ENCODE measurements at places on chromosomes 6 and 20.

- DNase-seq = no peak
Measured at GRCh38 chr6:88650029-88650619, 313.3 kb downstream of the RNGTT start.

- peak; percentile 36 for DNase-seq
Measured at GRCh38 chr6:113654396-113654795, 202.7 kb upstream of the MARCKS start.

GRCh38 chr6:151154418-151154817 lies 85.3 kb upstream of the AKAP12 start:
- no peak for DNase-seq

DNA sequence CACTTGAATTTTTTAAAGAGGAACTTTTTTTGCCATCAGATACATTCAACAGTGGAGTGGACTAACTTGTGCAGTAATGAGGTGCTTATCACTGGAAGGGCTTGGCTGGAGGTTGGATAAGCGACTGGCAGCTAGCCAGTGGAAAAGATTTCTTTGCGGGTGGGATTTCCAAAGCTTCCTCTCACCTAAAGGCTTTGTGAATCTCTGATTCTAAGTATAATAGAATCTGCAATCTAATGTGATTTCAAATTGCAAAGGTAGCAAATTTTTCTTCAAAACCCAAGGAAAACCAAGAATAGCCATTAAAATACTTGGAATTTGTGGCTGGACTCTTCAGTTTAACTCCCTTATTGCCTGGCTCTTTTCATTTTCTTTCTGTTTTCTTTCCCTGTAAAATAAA lies 460.4 kb upstream of the MARCKS start:
- DNase-seq = no peak

- DNase-seq = no peak
Measured at GRCh38 chr6:29499704-29500103, 11.9 kb upstream of the MAS1L start.

DNA sequence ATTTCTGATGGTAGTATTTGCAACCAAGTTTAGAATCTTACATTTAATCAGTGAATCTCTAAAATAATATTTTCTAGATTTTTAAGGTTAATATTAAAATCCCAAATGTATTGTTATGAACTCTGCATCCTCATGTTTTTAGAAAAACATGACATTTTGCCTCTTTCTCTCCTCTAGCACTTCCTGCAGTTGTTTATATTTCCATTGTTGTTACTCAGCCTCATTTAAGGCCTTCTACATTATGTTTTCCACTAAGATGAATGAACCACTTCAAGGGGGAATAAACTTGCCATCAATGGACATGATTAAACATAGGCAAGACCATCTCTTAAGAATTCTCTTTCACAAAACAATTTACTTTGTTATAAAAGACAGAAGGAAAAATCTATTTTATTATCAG lies 333.5 kb upstream of the IRAK1BP1 start:
- no peak for DNase-seq

- DNase-seq = no peak
Measured at GRCh38 chr6:158653577-158654354, 3.9 kb downstream of the SYTL3 start.

- no peak for DNase-seq
Measured at GRCh38 chr6:26200918-26201721, 113.9 kb downstream of the HFE start.

- DNase-seq = no peak
Measured at GRCh38 chr6:137019476-137020272, 25.1 kb downstream of the IL20RA start.

GRCh38 chr20:8196096-8196495 lies 64.0 kb downstream of the PLCB1 start:
- DNase-seq = no peak

GRCh38 chr20:5596401-5597193 lies 153.6 kb upstream of the SHLD1 start:
- no peak for DNase-seq

- DNase-seq = no peak
Measured at GRCh38 chr6:82419859-82420258, 56.2 kb downstream of the TPBG start.

- DNase-seq = no peak
Measured at GRCh38 chr6:116349216-116349615, 21.5 kb upstream of the DSE start.

- no peak for DNase-seq
Measured at GRCh38 chr6:42318480-42318879, 100.8 kb upstream of the MRPS10 start.

DNA sequence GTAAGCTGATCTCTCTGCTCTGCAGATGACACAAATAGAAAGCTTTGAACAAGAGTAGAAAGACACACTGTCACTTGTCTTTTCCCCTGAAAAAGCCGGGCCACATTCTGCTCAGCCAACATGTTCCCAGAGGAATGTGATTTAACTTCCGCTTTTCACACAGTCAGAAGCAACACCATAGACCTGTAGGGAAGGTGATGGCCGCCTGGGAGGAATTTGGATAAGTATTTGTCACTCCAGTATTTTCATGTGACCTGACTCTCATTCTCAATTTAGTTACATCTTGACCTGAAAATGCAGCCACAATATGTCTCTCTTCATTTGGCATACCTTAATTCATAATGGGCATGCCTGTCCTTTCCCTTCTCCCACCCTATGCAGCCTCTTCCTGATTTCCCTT lies 2.0 kb upstream of the GRM1 start:
- no peak for DNase-seq

- DNase-seq = no peak
Measured at GRCh38 chr20:57025666-57026224, 240.7 kb downstream of the BMP7 start.

DNA sequence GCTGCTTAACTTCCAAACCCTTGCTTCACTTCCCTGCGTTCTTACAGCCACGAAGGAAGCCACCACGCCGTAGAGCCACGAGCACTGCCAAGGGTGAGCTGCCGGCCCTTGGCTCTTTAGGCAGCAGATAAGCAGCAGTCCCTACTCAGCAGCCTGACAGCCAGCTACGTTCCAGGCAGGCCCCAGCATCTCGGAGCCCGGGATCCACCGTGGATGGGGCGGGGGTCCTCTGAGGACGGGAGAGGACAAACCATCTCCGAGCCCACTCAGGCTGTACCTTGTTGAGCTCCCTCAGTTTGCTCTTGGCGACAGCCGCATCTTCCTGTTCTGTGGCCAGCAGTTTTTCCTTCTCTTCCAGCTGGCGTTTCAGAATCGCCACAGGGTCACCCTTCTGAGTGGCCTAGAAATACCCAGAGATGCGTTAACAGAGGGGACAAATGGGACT lies 40.5 kb downstream of the RRBP1 start:
- DNase-seq = no peak

DNA sequence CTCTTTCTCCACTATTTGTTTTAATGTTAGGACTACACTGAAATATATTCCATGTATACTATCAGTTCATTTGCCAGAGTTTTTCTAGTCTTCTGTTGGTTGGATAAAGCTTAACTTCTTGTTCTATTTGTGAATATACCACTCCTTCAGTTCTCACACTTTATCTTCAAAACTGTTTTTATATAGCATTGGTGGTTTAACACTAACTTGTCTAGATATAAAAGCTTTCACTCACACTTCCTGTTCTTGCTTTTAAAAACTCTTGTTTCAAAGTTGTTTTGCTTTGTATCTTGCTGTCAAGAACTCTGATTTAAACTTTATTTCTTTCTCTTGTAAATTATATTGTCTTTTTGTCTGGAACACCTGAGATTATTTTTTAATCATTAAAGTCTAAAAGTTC lies 226.8 kb upstream of the TENT5A start:
- no peak for DNase-seq

- DNase-seq = no peak
Measured at GRCh38 chr6:132495604-132496079, 17.3 kb downstream of the STX7 start.

DNA sequence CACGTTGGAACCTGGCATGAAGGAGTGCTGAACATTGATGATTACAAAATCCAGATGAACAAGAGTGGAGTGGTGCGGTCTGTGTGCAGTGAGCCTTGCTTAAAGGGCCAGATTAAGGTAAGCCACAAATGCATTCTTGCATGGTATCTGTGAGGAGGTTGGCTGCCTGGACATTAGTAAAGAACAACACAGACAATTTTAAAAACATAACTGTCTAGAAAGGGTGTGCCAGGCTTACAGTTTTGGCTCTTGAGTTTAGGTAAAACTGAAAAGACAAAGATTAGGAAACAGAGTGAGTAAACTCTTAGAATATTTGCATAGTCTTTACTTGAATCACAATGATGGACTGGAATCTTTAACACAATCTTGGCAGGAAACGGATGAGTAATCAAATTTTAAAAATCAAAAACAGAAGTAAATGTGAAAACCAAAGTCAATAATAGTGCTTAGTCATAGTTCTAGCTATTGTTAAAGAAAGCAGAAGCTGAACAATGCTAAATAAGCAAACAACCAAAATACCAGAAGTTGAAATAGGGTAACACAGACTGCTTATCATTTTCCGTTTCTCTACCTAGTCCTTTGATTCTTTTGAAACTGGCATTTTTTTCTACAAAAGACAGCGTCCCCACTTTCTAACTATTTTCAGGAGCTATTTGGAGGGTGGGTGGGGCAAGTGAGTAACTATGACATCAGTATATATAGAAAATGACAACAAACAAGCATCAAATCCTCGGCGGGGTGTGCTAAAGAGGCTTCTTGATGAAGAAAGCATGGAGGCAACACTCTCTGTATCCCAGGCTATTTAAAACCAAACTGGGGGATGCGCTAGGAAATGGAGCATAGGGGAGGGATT lies 185.8 kb upstream of the RAB32 start:
- DNase-seq = no peak

DNA sequence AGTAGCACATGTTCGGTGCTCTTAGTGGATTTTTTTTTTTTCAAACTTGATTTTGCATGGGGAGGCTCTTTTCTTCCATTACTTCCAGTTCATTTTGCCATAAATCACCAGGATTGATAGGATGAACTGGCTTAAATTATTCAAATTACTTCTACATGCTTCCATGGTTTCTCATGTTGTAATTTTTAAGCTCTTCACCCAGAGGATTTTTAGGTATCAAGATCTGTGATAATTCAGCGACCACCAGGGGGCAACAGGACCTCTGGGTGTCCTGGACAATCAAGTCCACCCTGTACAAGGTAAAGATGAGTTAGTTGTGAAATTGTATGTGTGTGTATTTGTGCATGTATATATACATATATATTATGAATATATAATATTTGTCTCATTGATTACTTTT lies 4.2 kb upstream of the EPHA7 start:
- peak; percentile 7 for DNase-seq

DNA sequence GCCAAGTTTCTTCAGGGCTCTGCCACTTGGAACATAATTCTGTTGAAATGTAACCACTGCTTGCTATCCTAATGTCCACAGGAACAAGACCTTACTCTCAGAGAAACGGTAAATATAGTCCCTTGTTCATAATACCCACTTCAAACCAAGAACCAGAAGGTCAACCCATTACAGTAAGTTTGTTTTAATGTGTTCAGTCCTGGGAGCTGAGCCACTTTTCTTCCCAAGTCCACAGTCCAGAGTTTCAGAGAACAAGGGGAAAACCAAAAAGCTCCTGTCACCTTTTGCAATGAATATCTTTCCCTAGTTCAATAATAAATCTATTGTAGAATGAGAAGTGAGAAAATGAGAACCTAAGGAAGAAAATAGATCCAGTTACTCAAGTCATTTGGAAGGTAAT lies 431.9 kb upstream of the MANEA start:
- DNase-seq = no peak

DNA sequence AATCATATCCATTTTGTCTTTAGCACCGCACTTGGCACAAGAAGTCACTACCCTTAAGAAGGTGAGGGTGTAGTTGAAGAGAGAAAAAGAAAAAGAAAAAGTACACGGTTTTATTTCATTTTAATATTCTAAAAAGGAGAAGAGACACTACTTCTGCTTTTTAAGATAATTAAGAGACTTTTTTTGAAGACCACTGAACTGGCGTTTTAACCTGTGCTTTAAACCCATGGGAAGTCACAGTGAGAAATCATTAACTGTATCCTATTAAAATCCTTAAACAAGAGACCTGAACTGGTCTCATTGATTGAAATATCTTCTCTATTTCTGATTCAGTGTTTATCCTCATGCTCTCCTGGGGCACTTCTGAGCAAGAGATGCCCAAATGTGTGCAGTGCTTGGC lies 243.5 kb downstream of the TMEM242 start:
- DNase-seq = no peak

- no peak for DNase-seq
Measured at GRCh38 chr20:24309596-24309995, 159.8 kb upstream of the SYNDIG1 start.

- no peak for DNase-seq
Measured at GRCh38 chr6:89353702-89354392, 1.3 kb upstream of the UBE2J1 start.

DNA sequence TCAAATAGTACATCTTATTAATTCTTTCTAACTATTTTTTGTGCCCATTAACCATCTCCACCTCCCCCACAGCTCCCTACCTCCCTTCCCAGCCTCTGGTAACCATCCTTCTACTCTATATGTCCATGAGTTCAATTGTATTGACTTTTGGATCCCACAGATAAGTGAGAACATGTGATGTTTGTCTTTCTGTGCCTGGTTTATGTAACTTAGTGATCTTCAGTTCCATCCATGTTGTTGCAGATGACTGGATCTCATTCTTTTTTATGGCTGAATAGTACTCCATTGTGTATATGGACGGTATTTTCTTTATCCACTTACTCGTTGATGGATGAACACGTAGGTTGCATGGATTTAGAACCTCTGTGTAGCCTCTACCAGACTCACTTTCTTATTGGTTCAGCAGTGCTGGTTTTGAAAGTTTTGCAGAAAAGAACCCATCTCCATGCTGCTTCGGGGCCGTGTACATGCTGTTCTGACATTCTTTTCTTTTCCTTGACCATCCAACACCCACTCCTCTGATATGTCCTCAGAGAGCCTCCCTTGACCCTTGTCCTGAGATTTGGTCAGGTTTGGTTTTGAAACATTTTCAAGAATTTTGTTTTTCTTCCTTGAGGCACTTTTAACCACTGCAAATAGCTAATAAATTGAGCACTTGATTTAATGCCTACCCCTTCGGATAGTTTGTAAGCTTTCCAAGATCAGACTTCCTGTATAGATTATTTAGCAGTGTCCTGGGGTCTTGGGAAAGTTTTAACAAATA lies 231.2 kb upstream of the ZFP64 start:
- DNase-seq = no peak

- no peak for DNase-seq
Measured at GRCh38 chr6:39357998-39358686, 35.6 kb upstream of the KCNK16 start.

Data from iPS-NIHi11 (cell line).